Upper lobe of left lung (tissue), 6 donors: ENCODE measurements at places on chromosomes 5 and 9. TPM values are rescaled to one million over a fixed set of nuclear protein-coding genes. Genes with fewer than 3 reads are reported as not detected.

DNA sequence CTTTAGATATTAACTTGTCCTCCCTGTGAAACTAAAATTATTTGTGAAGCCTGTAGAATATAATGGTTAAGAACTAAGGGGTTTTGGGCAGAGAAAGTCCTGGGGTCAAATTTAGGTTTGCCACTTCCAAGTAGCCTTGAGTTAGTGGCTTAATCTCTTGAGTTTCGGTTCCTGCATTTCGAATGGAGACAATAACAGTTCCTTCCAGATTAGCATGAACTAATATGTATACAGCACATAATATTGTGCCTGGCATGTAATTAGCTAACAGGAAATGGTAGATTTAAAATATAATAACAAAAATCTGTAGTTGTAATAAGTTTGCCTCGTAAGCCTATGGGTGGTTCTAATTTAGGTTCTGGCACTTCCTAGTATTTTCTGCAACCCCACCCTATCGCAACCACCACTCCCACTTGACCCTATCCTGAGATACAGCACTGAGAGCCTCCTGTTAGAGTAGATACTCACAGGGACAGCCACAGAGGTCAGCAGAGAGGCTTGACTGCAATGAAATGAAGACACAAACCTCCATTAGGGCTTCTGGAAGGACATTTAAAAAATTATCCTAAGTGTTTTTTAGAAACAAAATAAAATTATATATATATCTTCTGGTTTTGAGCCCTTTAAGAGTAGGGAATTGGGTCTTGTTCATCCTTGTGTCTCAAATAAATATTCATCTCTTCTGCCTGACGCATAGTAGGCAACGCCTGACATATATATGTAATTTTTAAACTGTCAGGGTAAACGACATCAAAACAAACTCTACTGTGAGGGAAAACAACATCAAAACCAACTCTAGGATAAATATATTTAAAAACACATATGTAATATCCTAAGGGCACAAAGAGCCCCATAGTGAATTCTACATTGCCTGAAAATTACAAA is 8.5 kb downstream of the SPINK9 start:
- H3K4me1 ChIP-seq: no peaks in the 10 kb centered on the region
- no peaks in the 10 kb centered on the region for H3K36me3 ChIP-seq
- H3K27ac ChIP-seq: no peak overlapping the region
- DNase-seq: no peak
- no peaks in the 10 kb centered on the region for H3K27me3 ChIP-seq
- H3K4me3 ChIP-seq: no peak overlapping the region

Gene SPATA31E1
- not detected for total RNA-seq

DNA sequence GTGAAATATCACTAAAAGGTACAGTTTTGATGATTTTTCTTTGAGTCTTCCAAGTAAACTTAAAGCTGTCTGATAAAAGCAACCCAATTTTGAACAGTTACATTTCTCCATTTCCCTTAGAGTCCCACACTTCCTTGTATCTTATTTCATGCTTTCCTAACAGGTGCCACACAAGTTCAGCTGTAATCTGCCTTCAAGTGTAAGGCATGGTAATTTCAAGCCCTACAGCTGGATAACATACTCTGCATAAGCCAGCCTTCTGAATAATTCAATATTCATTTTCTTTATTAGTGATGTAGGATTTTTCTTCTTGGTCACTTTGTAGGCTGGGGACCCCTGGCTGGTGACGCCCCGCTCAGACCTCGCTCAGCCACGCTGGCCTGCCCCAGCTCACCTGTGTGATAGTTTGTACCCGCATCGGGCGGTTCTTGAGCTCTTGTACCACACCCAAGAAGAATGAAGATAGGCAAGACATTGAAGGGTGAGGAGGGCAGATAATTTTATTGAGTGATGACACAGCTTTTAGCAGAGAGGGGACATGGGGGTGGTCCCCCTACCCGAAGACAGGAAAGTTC is 34.0 kb downstream of the SOX30 start:
- no peaks in the 10 kb centered on the region for H3K4me1 ChIP-seq
- no peak overlapping the region for H3K4me3 ChIP-seq
- DNase-seq: peak; percentile 52
- H3K27me3 ChIP-seq: no peaks in the 10 kb centered on the region
- H3K27ac ChIP-seq: no peak overlapping the region
- no peaks in the 10 kb centered on the region for H3K36me3 ChIP-seq

Gene ADAMTS19
- not detected for total RNA-seq

DNA sequence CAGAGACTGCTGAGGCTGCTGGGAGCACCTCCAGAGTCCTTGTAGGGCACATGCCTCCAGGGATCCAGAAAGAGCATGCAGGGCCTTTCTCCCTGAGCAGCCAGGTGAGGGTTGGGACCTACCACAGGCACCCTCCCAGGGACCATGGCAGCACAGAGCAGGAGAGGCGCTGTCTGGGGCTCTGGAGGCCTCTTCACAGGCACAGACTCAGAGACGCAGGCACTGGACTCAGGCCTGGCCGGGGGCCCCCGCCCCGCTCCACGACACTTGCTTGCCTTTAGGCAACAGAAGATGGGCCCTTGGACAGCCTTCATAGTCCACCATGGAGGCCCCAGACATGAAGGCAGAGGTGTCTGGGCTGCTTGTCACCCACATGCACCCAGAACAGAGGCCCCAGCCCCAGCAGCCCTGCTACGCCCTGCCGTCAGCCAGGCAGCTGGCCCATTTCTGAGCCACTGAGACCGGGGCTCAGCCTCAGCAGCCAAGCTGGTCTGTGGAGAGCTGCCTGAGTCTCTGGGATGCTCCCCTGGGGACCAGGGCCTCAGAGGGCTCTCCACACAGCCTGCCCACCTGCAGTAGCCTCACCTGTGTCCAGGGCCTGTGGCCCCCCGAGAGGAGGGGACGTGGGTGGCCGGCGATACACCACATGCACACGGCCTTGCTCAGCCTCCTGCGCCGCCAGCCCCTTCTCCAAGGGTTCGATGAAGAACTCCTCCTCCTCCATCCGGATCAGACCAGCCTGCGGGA is 72.8 kb downstream of the ADAMTS2 start:
- no peak overlapping the region for H3K4me3 ChIP-seq
- H3K4me1 ChIP-seq: peaks cover 6% of the 10 kb centered on the region
- DNase-seq: peak; percentile 82

DNA sequence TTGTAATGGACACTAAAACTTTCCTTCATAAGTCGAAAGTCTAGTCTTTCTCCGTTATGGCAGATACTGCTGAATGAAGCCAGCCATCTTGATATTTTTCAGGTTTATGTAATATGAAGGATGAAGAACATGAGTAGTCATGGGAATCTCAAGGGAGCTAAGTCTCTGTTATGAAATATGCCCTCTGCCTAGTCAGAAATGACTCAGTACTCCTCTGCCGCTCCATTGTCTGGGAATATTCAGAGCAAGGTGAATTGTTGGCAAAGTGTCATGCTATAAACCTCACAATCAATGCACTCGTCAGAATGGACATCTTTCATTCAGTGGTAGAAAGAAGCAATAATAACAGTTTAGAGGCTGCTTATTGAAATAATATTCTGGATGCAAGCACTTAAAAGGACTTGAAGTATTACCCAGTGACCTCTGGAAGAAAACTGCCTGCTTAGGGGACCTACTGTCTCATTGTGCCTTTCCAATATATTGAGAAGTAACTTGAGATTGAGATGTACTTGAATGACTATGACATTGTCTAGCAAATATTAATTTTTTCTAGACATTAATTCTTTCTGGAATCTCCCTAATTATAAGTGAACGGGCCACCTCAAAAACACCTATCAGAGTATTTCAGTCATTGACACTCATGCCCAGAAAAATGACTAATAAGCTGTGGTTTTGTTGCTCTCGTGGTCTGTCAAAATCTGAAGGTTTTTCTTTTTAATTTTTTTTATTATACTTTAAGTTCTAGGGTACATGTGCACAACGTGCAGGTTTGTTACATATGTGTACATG is 1011.5 kb upstream of the ACO1 start:
- H3K27ac ChIP-seq: no peak overlapping the region
- no peaks in the 10 kb centered on the region for H3K27me3 ChIP-seq
- H3K4me3 ChIP-seq: no peak overlapping the region

GRCh38 chr5:44331471-44332050 is 57.7 kb downstream of the FGF10 start:
- H3K4me1 ChIP-seq: no peaks in the 10 kb centered on the region
- H3K27me3 ChIP-seq: no peaks in the 10 kb centered on the region
- H3K4me3 ChIP-seq: no peak overlapping the region
- no peak for DNase-seq

DNA sequence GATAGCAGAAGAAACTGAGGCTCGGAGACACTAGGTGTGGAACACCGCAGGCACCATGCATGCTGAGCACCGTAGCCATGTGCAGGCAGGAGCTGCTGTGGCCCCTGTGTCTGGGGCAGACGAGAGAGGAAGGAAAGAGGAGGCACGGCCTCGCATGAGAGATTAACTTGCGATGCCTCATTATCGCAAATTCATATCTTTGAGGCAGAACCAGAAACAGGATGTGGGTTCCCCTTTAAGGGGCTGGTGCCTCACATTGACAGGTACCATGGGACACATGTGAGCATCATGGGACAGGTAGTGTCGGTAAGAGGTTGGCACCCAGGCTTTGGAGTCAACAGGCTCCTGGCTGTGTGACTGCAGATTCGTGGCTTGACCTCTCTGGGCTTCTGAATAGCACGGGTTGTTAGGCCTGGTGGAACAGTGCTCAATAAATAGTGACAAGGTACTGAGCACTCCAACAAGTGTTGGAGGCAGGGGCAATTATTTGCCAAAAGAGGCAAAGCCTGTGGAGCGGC is 40.8 kb downstream of the NAIF1 start:
- H3K27me3 ChIP-seq: no peaks in the 10 kb centered on the region
- DNase-seq: no peak
- H3K4me1 ChIP-seq: no peaks in the 10 kb centered on the region
- H3K36me3 ChIP-seq: no peaks in the 10 kb centered on the region
- H3K27ac ChIP-seq: peak overlapping the region; percentile 80

DNA sequence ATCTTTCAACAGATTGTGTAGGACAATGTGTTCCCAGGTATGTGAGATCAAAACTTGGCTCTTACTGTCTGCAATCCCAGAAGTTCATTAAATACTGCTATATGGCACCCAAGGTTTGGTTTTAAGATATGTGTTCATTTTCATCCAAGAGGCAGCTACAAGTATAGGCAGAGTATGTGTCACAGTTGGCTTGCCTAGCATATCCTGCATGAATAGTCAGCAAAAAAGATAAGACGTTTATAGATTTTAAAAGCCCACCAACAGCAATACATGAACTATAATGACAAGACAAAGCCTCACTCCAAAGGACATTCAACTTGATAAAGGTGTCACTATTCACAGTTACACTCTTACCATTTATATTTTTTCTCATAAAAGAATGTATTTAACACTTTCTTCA is 99.1 kb downstream of the BNC2 start:
- no peak overlapping the region for H3K4me3 ChIP-seq
- no peaks in the 10 kb centered on the region for H3K27me3 ChIP-seq
- H3K4me1 ChIP-seq: no peaks in the 10 kb centered on the region
- no peaks in the 10 kb centered on the region for H3K36me3 ChIP-seq

DNA sequence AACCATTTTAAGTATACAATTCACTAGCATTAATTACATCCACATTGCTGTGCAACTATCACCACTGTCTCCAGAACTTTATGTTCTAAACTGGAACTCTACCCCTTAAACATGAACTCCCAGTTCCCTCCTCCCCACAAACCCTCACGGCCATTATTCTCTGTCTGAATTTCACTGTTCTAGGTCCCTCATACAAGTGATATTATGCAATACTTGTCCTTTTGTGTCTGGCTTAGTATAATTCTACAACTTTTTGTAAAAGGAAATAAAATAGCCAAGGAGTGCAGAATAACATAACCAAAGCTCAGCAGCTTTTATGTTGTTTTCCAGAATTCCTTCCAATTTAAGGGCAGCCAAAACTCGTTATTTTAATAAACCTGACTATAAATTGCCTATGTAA is 53.2 kb downstream of the NAA35 start:
- no peak overlapping the region for H3K27ac ChIP-seq
- no peaks in the 10 kb centered on the region for H3K4me1 ChIP-seq
- no peaks in the 10 kb centered on the region for H3K27me3 ChIP-seq
- H3K4me3 ChIP-seq: no peak overlapping the region

DNA sequence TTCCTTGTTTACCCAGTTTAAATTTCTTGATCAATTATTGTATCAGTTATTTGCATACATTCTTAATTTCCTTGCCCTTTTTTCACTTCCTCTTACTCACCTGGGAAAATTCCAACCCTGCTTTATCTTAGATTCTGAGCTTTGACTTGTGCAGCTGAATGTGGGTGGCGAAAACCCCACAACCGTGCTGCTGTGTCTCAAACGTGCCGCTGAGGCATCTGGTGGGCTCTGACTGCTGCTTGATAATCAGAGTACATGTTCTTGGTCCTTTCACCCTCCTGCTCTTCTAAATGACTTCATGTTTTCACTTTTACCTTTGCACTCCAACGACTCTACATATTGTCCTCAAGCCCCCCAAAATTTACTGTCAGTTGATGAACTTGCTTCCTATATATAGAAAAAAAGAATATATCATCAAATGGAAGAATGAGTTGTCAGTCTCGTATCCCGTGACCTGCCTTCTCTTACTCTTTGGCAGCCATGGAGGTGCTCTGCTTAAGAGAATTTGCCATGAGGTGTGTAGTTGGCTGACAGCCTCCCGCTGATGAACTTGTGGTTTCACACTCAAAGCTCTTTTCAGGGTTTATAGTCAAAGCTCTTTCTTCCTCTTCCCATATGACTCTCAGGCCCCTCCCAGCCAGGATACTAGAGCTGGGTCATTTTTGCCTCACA is 14.0 kb upstream of the JAK2 start:
- no peaks in the 10 kb centered on the region for H3K36me3 ChIP-seq
- DNase-seq: no peak
- H3K27me3 ChIP-seq: no peaks in the 10 kb centered on the region
- H3K4me3 ChIP-seq: no peak overlapping the region
- no peak overlapping the region for H3K27ac ChIP-seq

GRCh38 chr9:16412740-16413139 is 457.7 kb downstream of the BNC2 start:
- peaks cover 3% of the 10 kb centered on the region for H3K4me1 ChIP-seq
- no peak overlapping the region for H3K27ac ChIP-seq
- H3K36me3 ChIP-seq: no peaks in the 10 kb centered on the region
- no peaks in the 10 kb centered on the region for H3K27me3 ChIP-seq
- H3K4me3 ChIP-seq: no peak overlapping the region

GRCh38 chr5:84086511-84086910 is 298.2 kb downstream of the EDIL3 start:
- no peak for DNase-seq
- no peak overlapping the region for H3K27ac ChIP-seq
- no peaks in the 10 kb centered on the region for H3K27me3 ChIP-seq
- no peaks in the 10 kb centered on the region for H3K36me3 ChIP-seq

DNA sequence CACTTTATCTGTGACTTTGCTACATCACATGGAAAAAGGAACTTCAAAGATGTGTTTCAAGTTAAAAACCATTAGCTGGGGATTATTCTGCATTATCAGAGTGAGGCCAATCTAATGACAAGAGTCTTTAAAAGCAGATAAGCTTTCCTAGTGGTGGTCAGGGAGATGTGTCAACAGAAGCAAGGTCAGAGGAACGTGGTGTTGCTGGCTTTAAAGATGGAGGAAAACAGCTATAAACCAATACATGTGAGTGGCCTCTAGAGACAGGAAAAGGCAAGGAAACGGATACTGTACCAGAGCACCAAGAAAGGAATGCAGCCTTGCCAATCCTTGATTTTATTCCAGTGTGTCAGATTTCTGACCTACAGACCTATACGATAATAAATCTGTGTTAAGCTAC is 204.2 kb downstream of the TAF11L14 start:
- no peaks in the 10 kb centered on the region for H3K4me1 ChIP-seq
- no peak for DNase-seq
- no peak overlapping the region for H3K4me3 ChIP-seq
- no peaks in the 10 kb centered on the region for H3K27me3 ChIP-seq
- H3K27ac ChIP-seq: no peak overlapping the region
- H3K36me3 ChIP-seq: no peaks in the 10 kb centered on the region

- no peak overlapping the region for H3K4me3 ChIP-seq
- H3K27me3 ChIP-seq: no peaks in the 10 kb centered on the region
- H3K27ac ChIP-seq: no peak overlapping the region
- peaks cover 33% of the 10 kb centered on the region for H3K4me1 ChIP-seq
These were observed 52.8 kb upstream of the EGFL7 start for GRCh38 chr9:136609838-136610311.

Gene ROR2
- 2.7 TPM for total RNA-seq
